ENCODE measurements at places on chromosomes 1 and 21.

DNA sequence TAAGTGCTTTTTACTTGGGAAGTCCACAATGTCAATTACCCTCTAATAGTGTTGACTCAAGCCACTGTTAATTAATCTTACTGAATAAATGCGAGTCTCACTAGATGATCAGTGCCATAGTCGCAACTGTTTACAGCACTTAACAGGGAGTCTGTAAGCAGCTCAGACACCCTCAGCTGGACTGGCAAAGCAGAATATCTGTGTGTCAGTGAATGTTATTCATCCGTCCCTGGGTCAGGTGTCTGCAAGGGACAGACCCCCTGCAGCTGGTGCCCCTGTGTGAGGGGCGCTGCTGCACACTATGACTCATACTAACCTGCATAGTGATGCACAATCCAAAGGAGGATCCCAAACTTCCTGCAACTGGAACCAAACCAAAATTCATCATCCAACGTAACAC is 306.5 kb downstream of the HHIPL2 start:
- DNase-seq: no peak

- peak; percentile 20 for DNase-seq
These were observed 21.4 kb downstream of the CNIH3 start for GRCh38 chr1:224637515-224637914.

DNA sequence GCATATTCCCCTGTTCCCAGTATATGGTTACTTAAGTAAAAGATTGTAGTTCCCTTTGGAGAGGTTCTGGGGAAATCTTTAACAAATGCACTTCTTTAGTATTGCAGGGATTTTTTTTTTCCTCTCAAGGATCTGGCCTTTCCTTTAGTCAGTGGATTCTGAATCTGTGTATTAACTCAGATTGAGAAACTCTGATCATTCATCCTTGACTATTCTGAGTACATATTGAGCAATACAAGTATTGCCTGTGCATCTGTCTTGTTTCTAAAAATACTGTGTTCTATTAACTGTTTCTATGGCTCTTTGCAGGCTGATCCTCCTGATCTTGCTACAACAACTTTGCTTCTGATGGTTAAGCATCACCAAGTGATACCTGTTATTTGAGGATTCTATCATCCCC is 67.8 kb upstream of the FGGY start:
- no peak for DNase-seq

DNA sequence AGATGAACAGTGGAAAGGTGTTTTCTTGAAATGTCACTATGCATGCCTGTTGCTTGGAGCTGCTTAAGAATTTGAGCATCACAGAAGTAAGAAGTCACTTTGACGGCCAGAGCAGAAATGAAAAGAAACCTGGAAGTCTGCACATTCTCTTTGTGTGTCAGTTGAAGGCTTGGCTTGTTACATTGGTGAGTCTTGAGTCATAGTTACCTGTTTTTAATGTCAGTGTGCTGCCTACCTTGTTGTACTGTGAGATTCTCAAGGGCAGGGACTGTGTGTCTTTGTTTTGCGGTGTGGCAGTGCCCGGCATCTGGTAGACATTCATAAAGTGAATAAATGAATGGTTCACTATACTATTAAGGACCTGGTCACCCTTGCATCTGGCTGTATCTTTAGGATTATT is 9.9 kb downstream of the OTUD3 start:
- no peak for DNase-seq

- DNase-seq: no peak
These were observed 276.3 kb downstream of the MATN1 start for GRCh38 chr1:30447080-30447479.

DNA sequence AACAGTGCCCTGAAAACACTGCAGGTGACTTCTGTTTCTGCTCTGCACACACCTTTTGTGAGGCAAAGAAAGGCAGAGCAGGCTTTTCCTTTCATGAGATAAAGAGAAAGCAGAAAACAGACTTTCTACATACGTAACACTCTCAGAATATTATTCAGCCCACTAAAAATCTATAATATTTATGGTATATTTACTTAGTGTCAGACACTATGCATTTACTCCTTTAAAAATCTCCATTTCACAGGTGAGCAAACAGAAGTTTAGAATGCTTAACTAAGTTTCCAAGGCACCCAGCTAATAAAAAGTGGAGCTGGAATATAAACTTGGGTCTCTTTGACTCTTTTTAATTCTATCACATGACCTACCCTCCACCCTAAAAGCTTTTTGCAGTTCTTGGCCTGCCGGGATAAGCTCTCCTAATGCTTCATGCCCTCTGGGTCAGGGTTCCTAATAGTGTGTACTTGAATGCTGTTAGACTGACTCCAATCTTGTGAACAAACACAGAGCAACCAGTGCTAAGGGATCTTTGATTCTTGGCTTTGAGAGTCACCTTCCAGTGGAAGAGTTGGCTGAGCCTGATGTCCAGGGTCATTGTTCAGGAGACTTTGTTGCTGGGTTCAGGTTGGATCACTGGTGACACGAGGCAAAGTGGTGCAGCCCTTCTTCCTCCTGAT is 27.2 kb downstream of the PROK1 start:
- no peak for DNase-seq

DNA sequence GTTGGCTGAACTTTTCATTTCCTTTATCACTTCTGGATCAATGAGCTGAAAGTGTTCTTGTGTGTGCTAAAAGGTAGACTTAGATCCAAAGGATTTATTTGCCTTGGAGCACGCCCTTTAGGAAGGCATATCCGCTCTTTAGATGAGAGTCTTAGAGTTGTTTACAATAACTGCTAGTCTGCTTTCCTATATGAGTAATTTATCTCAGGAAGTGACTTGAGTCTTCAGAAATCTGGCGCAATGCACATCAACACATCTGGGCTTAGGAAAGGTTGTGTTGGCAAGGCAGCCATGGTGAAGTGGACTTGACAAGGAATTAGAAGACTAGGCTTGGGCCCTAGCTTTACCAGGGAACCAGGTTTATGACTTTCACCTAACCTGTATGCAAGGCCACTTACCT is 204.1 kb upstream of the PTGFR start:
- no peak for DNase-seq

- DNase-seq: no peak
These were observed 6.8 kb downstream of the XKR8 start for GRCh38 chr1:27966402-27967105.

- DNase-seq: peak; percentile 98
These were observed at the start of the genes POLR3C and RNF115 for GRCh38 chr1:145823565-145824498. TSS of gene POLR3C (plus strand) at chr1:145824200. CDS start at chr1:145825777, 1,577 bp downstream. TSS of gene RNF115 (minus strand) at chr1:145824095. CDS start at chr1:145823873, 222 bp downstream.

- DNase-seq: no peak
These were observed 37.0 kb upstream of the TMEM52 start for GRCh38 chr1:1956101-1956500.

- no peak for DNase-seq
These were observed 69.8 kb downstream of the MEGF6 start for GRCh38 chr1:3541465-3541864.

DNA sequence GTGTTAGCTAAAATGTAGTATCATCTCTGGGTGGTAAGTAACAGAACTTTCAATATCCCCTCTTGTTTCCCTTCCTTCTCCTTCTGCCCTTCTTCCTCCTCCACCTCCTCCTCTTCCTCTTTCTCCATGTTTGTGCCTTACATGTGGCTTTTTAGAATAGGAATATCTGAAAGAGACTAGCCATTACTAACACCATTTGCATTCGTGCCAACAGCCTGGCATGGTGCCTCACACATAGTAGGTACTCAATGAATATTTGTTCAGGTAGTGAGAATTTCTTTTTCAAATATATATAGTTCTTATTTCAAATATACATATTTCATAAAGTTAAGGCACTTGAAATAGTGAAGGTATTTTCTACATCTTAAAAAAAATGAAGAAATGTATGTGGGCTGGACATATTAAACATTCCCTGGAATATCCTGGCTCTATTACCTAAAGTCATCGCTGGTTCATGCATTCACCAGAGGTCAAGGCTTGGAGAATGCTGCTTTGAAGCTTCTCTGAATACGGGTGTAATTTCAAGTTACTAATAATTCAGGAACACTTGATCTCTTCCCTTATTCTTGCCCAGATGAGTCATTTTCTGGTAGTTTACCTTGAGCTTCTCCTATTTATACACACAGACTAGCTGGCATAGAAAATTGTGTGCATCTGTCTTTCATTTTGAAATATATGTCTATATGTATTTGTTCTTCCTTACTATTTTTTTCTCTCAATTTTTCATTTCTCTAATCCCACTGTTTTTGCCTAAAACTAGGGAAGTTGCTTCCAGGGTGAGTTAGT is 319.4 kb downstream of the TGFB2 start:
- no peak for DNase-seq

DNA sequence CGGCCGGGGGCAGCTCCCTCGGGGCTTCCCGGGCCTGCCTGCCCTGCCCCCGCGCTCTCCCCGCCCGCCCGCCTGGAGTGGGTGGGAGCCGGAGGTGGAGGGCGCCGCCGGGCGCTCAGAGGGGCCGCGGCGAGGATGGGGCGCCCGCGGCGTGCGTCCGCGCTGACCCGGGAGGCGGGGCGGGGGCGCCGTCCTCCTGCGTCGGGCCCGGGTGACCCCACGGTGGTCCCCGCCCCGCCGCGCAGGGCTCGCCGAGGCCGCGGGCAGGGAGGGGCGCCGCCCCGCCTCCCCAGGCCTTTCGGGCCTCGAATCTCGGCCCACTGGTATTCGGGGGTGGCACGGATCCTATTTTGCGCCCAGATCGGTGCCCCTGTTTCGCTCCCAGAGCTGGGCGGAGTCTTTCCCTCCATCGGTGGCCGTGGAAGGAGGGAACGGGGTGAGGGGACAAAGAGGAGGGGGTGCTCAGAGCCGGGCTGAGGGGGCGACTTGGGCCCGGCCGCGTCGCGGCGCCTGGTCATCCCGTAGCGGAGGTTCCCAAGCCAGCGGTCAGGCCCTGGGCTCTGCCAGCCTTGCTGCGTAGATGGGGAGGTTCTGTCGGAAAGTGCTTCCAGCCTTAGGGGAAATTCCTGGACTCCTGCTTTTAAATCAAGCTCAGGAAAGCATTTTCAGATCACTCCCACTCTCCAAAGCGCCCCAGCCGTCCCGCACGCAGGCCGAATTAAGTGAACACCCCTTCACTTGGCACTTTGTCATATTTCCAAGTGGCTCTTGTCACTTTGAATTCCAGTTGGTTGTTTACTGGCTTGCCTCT is 545 bp downstream of the PATJ start:
- DNase-seq: peak; percentile 81

DNA sequence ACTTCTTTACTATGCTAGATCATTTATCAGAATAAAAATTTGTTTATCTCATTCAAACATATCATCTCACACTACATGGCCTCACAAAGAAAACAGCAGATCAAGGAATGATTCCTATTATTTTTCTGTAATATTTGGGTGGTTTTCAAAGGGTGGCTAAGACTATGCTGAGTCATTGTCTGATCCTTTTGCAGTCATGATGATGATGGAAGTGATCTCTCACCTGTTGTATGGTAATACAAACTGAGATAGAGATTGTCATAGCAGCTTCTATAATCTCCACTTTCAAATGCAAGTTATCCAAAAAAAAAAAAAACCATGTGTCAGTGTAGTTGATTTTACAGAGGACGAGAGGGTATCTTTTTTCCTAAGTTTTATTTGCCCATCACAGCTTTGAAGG is 37.2 kb upstream of the GBP5 start:
- DNase-seq: no peak

DNA sequence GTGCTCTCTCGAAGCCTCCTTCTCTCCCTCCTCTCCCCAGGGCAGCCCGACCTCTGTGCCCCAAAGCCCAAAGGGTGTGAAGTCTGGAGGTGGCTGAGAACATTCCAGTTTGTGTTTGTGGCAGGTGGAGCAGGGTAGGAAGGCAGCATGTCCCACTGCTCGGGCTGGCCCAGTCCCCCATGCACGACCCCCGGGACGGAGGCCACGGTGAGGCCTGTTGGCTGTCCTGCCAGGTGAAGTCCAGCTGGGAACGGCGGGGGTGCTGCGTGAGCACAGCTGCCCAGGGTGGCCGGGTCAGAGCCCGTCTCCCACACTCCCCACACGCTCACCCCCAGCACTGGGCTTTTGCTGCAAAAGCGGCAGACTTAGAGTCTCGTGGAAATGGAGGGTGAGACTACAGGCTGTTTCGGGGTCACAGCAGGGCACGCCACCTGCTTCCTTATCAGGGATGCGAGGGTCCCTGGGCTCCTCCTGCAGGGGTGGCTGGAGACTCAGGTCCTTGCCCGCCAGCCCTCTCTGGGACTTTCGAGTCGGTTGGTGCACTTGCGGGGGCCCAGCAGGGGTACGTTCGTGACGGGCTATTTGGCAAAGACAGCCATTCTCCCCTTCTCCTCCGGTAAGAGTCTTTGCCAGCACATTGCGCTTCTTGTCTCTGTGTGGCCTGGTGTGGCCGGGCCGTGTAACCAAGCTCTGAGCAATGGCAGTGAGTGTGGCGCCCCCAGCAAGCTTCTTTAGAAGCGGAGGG is 40.3 kb downstream of the MORN1 start:
- DNase-seq: no peak

DNA sequence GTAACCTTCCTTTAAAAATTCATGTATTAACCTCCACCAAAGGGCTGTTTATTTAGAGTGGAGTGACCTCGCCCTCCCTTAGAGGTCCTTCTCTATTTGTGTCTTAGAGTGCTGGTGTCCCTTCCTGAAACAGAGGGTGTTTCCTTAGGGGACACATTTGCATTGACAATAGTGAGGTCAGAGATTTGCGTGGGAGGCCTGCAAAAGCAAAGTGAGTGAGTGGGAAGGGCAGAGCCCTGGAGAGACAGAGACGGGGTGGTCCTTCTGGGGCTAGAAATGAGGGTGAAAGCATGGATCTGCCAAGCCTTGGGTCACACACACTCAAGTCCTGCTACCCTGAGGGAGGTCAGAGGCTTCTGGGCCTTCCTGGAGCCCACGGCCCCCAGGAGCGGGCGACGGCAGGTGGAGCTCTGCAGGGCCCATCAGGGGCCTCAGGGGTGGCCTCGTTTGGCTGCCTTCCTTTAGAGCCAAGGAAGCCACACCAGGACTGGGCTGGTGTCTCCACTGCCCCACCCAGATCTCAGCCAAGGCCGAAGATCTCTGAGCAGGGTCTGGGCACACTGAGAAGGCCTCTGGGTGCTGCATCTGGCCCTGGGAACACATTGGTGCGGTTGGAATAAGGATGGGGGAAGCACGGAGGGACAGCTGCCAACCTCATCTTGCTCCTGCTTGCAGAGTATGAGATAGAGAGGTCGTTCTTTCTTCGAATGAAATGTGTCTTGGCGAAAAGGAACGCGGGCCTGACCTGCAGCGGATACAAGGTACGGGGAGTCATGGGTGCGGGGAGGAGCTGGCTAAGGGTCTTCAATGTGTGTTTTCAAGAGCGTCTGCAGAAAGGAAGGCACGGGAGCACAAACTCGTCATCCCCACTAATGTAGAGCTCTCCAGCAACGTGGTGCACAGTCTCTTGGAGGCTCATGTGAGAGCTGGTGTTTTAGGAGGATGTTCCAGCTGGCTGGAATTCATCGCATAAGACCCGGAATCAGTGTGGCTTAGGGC is 23.8 kb downstream of the SIM2 start:
- DNase-seq: no peak

- DNase-seq: no peak
These were observed 35.8 kb upstream of the TDRD10 start for GRCh38 chr1:154466206-154466605.

DNA sequence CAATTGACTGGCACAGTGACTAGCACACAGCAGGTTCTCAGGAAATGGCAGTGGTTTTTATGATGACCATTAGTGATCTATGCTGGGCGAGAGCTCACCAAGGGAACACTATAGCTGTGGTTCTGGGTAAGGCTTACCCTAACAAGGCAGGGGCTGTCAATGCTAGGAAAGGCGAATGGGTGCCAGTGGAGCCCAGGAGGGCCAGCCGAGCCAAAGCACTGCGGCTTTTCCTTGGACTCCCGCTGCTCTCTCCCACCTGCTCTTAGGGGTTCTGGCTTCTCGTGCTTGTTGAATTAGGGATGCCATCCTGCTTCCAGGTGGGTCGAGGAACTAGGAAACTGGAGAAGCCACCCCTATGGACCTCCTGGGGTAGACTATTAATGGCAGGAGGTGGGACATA is 10.0 kb upstream of the A3GALT2 start:
- DNase-seq: no peak

All from NCI-H526 (cell line).